ENCODE measurements at places on chromosomes 7 and 10.

- DNase-seq: no peak
Measured at GRCh38 chr10:30178356-30178964, 119.1 kb upstream of the JCAD start.

GRCh38 chr10:104904753-104905323 is 263.7 kb downstream of the SORCS3 start:
- DNase-seq: no peak

DNA sequence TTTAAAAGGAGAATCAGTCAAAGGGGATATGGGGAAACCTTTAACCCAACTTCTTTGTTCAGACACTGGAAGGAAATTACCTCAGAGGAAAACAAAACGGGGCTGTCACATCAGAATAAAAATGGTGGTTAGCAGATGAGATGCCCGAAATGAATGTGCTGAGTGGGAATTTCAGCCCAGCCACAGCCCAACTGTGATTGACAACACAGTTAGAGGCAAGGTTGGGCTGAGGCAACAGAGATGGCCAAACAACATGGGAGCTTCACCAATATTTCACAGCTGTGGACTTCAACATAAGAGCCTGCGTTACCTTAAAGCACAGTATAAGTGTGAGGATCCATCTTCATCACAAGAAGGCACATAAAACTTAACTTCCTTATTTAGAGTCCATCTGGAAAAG is 133.5 kb upstream of the PTPRZ1 start:
- no peak for DNase-seq

DNA sequence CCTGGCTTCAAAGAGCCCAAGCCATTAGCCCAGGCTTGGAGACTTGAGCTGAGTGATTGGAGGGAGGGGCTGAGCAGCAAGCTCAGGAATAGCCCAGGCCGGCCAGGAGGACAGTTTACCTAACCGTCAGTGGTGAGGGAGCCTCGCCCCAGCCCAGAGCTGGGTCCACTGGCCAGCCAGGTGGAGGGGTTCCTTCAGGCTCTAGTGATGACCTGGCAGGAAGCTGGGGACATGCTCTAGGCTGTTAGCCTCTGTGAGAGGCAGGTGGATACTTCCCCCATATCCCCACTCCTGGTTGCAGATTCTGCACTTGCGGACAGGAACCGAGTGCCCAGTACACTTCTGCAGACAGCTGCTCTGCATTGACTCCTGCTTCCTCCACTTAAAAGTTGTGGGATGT is 61.2 kb upstream of the ANTXRL start:
- peak; percentile 27 for DNase-seq

DNA sequence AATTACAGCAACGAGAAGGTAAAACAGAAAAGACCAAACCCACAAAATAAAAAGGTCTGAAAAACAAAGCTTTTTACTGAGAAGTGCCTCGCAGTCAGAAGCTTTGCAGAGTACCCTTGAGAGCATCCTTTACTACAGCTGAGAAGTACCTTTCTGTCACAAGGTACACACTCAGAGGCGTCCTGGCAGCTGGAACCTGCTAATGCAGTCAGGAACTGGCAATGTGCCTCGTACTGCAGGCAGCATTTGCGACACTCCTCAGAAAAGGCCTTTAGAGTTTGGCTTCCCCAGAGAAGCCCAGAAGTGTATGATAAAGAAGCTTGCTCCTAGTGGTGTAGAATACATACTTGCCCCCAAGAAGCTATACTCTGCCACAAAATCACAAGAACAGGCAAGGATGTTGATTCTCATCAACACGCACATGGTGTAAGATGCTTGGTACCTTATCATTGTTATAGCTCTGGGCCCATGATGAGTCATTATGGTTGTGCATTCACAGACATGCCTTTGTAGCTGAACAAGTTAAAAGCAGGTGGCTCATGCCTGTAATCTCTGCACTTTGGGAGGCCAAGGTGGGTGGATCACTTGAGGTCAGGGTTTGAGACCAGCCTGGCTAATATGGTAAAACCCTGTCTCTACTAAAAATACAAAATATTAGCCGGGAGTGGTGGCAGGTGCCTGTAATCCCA is 2.0 kb upstream of the GTPBP4 start:
- no peak for DNase-seq

- DNase-seq: peak; percentile 13
Measured at GRCh38 chr10:131889755-131890154, 11.1 kb upstream of the PPP2R2D start.

DNA sequence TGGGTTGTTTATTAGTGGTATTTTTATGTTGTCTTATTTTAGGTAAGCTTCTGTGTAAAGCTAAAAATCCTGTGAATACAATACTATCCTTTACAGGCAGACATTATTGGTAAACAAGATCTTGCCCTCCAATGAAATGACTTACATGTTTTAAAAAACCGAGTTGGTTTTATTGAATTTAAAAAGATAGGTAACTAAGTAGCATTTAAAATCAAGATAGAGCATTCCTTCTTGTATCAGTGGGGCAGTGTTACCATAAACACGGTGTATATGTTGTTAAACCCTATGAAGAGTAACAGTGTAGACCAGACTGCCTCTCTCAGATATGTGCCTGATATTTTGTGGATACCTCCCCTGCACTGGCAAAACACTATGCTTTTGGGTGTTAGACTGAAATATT is 81.0 kb downstream of the SNX10 start:
- no peak for DNase-seq

DNA sequence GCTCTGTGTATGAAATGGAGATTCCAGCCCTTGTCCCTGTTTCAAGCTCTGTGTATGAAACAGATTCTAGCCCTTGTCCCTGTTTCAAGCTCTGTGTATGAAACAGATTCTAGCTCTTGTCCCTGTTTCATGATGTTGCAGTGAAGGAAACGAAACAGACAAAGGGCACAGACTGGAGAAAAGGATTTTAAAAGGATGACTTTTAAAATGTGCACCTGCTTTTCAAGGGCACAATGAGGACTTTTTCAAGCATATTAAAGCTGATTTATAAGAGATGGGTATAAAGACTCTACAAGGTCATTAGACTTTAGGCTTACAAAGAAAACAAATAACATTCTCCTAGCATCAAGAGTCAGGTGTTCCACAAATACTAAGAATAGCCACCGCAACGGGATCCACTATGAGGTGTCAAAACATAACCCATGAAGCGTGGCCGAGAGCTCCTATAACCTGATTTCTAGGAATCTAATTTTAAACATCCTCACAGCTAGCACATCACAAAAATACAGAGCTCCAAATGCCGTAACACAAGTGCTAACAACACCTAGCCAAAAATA is 29.0 kb downstream of the DIP2C start:
- no peak for DNase-seq

GRCh38 chr10:7956508-7956907 is 98.0 kb upstream of the GATA3 start:
- DNase-seq: no peak

DNA sequence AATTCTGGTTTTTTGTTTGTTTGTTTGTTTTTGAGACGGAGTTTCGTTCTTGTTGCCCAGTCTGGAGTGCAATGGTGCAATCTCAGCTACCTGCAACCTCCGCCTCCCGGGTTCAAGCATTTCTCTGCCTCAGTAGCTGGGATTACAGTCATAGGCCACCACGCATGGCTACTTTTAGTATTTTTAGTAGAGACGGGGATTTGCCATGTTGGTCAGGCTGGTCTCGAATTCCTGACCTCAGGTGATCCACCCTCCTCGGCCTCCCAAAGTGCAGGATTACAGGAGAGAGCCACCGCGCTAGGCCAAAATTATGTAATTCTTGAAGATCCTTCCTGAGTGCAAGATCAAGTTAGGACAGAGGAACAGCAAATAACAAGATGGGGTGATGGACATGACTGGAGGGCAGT is 719 bp downstream of the ZNF33B start:
- DNase-seq: no peak

DNA sequence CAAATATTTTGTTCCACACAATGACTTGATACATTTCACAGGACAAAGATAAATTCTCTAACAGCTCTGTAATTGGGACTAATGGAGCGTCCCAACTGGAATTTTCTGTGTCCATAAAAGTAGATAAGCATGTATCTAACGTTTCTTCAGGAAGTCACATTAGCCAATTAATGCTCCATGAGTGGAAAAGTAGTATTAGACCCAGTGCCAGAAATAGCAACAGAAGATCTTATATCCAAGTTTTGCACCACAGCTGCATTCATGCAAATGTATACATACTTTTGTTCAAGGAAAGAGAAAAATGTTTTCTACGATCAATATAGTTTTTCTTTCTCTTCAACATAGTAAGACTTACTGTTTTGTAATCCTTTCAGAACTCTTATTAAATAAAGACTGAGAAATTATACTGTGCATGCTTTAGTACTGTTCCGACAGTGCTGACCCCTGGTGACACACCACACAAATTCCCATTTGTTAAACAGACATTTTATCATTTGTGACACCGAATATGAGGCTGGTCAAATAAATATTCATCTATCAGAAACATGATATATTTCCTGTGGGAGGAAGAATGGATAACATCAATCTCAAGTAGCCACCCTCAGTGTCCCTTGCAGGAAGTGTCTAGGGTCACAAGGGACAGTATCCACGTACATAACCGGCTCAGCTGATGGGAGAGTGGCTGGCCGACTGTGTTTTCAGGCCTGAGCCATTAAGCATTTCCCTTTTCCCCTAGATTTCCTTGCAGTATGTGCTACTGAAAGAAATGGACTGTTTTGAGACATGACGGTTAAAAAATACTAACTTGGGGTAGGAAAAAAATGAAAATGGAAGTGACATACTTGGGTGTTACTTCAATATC is 102.1 kb upstream of the RSU1 start:
- no peak for DNase-seq

GRCh38 chr7:112346381-112347060 is 103.7 kb upstream of the IFRD1 start:
- DNase-seq: no peak

DNA sequence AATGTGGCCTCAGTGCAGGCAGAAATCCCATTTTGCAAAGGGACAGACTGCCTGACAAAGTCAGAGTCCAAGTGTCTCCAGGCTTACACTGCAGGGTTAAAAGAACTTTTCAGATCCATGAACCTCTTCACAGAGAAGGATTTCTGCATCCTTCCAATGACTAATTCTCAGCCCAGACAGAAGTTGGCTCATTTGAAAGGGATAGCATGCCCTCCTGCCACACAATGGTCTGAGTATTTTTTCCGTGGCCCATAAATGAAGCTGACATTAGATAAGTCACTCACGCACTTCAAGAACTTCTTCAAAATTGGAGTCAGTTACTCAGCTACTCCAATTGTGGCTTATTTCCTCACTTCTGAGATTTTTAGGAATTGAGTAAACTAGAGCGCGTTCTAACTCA is 170.2 kb downstream of the PLXNA4 start:
- DNase-seq: no peak

DNA sequence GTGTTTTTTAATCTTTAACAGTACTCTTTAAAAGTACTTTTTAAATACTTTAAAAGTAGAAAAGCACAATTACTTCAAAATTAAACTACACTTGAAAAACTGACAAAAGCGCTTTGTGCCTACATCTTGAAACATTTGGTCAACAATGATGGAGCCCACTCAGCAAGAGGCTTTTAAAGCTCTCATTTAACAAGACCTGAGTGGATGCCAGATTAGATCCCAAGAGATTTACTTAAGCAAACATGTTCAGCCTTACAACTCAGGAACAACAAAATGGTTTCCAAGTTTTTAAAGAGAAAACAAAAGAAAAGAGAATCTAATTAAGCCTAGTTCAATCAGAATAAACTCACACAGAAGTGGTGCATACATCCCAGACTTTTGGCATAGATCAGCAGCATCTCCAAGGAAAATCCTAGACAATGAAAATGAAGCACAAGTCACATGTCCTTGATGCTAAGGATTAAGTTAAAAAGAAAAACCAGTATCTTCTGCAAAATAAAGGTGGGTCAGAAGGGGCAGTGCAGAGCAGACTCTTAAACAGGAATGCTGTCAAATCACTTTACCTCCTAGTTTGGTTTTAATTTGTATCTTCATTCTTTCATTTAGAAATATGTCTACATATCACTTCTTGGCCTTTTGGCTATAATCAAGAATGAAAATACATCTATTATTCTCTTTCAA is 26.2 kb downstream of the HIBADH start:
- no peak for DNase-seq

DNA sequence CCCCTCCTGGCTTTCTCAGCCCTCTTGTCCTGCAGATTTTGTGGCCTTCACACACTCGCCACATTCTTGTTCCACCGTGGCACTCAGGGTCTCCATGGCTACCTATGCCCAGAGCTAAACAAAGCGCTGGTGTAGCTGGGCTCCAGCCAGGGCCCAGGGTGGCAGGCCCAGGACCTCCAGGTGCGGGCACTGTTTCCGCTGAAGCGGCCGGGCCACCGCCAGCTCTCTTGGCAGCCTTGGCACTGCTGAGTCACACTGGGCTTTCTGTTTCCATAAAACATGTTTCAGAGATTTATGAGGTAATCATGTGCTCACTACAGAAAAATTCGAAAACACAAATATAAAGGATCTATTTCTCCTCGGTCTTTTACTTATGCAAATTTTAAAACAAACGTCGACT is 51.3 kb downstream of the AOC1 start:
- DNase-seq: peak; percentile 68

DNA sequence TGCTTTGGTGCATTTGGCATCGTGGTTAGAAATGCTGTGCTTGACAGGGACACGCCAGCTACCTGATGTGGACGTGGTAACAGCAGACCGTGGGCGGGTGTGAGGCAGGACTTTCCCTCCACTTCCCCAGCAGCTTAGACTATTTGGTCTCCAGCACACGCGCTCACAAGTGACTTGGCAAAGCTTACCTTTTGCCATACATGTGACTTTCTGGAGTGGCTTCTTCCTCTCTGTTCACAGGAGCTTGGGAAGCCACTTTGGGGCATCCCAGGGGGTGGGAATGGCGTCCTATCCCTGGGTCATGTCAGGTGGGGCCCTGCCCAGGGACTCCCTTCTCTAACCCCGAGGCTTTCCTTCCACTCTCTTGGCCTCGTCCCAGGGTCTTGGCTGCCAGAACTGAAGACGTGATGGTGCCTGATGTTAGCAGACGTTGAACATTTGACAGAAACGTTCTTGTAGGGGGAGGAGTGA is 228.7 kb upstream of the KLF6 start:
- DNase-seq: no peak

DNA sequence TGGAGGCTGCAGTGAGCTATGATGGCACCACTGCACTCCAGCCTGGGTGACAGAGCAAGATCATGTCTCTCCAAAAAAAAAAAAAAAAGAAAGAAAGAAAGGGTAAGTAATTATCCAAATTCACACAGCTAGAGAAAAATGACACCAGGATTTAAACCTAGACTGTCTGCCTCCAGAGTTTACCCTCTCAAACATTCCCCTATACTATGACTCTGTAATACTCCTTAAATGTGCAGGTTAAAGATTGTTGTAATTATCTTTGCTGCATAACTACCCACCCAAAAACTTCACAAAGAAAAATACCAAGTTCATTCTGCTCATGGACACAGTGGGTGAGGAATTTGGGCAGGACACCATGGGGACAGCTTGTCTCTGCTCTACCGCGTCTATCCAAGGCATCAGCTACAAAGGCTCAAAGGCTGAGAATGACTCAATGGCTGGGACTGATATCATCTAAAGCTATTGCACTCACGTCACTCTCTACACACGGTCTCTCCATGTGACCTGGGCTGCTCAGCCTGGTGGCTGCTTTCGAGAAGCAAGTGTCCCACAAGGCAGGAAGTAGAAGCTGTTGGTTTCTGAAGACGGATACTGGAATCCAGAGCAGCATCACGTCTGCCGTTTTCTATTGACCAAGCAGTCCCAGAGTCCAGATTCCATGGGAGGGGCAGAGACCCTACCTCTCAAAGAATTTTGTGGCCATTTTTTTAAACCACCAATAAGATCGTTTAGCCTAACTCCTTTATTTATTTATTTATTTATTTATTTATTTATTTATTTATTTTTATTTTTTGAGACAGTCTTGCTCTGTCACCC is 185.7 kb upstream of the AUTS2 start:
- DNase-seq: no peak

- DNase-seq: peak; percentile 82
Measured at GRCh38 chr10:132223156-132223590, 36.4 kb downstream of the DPYSL4 start.

Measured in Peyer's patch (tissue), 4 donors.